ENCODE measurements at places on chromosomes 3 and 15. TPM values are rescaled to one million over a fixed set of nuclear protein-coding genes. Genes with fewer than 3 reads are reported as not detected.

Gene CASR
- not detected for total RNA-seq

Gene ADAMTSL3
- 0.32 TPM for total RNA-seq

Gene JMJD7
- total RNA-seq: 0.79 TPM

Gene GOLGA8R
- 2.7 TPM for total RNA-seq

Gene EAF1
- 8.8 TPM for total RNA-seq

Gene UACA
- total RNA-seq: 157 TPM

Gene SOX14
- total RNA-seq: not detected

Gene SEMA3G
- 0.26 TPM for total RNA-seq

Gene KY
- total RNA-seq: 0.69 TPM

Gene EAF2
- total RNA-seq: 3.7 TPM

Data from bronchial smooth muscle cell (primary cell).